Activated CD8-positive, alpha-beta T cell treated with anti-CD3 and anti-CD28 coated beads for 36 hours (primary cell): ENCODE measurements at places on chromosomes 2 and 18. TPM values are rescaled to one million over a fixed set of nuclear protein-coding genes. Genes with fewer than 3 reads are reported as not detected.

The MTCL1 gene
- total RNA-seq, result 0.52 TPM

The PSMD1 gene
- 114 TPM for total RNA-seq

The SLC9A2 gene
- 0.05 TPM for total RNA-seq

The LDLRAD4 gene
- total RNA-seq, result 38.5 TPM

The REEP1 gene
- total RNA-seq, result 0.23 TPM

The TTC31 gene
- total RNA-seq, result 20.3 TPM

The AMER3 gene
- total RNA-seq, result not detected

The FAM237A gene
- not detected for total RNA-seq

The KDSR gene
- total RNA-seq, result 53.4 TPM

The BOK gene
- 0.16 TPM for total RNA-seq

The UCN gene
- total RNA-seq, result 2.7 TPM

The CHRNG gene
- not detected for total RNA-seq

The CCDC141 gene
- total RNA-seq, result 7.8 TPM

The TEKT4 gene
- total RNA-seq, result not detected

The GAD1 gene
- total RNA-seq, result 2.5 TPM

The FARSB gene
- 55.9 TPM for total RNA-seq

The RGPD4 gene
- 0.07 TPM for total RNA-seq

The CIB4 gene
- total RNA-seq, result not detected

The PARD3B gene
- total RNA-seq, result 0.88 TPM

The RUFY4 gene
- total RNA-seq, result 0.76 TPM

The ST8SIA5 gene
- not detected for total RNA-seq

The NPPC gene
- 4.7 TPM for total RNA-seq

The KCNG3 gene
- total RNA-seq, result 2.1 TPM

The R3HDM1 gene
- total RNA-seq, result 66.5 TPM

The MYO3B gene
- 0.09 TPM for total RNA-seq

The CNOT11 gene
- 59.7 TPM for total RNA-seq

The MROH2A gene
- not detected for total RNA-seq

The ZBTB7C gene
- not detected for total RNA-seq

The SCN2A gene
- total RNA-seq, result not detected

The CLIP4 gene
- 25.3 TPM for total RNA-seq

The VWA3B gene
- not detected for total RNA-seq

The SKOR2 gene
- total RNA-seq, result not detected

The SERPINB12 gene
- not detected for total RNA-seq

The HAAO gene
- total RNA-seq, result 0.63 TPM

The PDCD1 gene
- total RNA-seq, result 20.3 TPM

The PSMA8 gene
- total RNA-seq, result 1.8 TPM

The GCG gene
- total RNA-seq, result not detected

The FBXO41 gene
- 41.5 TPM for total RNA-seq

The COBLL1 gene
- total RNA-seq, result 0.68 TPM

The CXCR4 gene
- total RNA-seq, result 97.0 TPM

The OST4 gene
- total RNA-seq, result 257 TPM

The SERPINB2 gene
- not detected for total RNA-seq

The TXNDC2 gene
- not detected for total RNA-seq
